DMS53 (cell line): ENCODE measurements at places on chromosomes 1 and 21.

DNA sequence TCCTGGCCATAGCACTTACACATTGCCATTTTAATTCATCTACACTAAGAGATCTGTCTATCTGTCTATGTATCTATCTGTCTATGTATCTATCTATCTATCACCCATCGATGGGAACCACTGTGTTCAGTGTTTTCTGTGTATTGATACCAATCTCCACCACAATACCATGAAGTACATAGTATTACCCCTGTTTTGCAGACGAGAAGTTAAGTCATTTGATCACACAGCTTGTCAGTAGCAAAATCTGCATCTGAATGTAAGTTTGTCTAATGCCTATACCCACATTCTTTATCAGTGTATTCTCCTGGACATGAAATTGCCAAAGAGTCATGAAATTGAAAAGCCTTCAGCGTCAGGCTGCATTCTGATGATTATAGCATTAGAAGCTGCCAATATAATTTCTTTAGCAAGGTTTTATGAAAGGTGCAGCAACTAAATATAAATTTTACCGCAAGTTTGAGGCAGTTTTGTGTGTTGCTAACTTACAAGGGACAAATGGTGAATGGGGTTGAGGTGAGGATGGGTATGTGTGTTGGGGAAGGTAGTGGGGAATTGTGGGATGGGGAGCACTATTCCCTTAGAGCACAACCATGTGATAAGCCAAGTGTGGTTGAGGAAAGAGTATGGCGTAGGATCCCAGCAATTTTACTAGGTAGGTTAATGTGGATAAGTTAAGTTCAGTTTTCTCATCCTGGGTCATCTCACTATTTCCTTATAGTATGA, 24.2 kb downstream of the SLAMF1 start:
- no peak for DNase-seq

DNA sequence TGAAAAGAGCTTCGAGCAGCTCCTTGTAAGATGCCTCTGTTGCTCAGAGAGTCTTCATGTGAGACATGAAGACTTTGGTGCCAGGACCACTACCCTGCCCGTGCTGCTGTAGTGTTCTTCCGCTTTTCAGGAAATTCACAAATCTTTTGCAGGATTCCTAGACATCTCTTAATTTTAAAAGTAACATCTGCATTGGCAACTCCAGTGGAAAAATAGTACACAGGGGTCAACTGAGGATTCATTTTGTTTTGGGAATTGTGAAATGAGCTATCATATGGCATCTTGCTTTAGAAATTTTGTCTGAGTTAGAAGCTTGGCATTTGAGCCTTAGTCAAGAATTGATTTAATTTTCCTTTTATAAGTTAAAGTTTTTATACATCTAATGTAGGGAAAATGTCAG, 7.2 kb downstream of the PRDM2 start:
- DNase-seq, result no peak

DNA sequence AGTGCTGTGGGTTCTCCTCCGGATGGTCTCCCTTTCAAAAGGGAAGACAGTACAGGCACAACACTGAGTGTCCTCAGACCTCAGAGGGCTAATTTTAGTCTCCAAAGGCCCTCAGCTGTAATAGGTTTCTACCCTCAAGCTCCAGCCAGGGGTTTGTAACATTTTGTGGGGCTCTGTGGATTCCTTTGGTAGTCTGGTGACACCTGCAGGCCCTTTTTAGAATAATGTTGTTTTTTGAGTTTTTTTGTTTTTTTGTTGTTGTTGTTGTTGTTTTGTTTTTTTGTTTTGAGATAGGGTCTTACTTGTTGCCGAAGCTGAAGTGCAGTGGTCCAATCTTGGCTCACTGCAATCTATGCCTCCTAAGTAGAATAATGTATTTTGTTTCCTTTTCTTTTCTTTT, 15.0 kb upstream of the TMEM201 start:
- peak; percentile 42 for DNase-seq

DNA sequence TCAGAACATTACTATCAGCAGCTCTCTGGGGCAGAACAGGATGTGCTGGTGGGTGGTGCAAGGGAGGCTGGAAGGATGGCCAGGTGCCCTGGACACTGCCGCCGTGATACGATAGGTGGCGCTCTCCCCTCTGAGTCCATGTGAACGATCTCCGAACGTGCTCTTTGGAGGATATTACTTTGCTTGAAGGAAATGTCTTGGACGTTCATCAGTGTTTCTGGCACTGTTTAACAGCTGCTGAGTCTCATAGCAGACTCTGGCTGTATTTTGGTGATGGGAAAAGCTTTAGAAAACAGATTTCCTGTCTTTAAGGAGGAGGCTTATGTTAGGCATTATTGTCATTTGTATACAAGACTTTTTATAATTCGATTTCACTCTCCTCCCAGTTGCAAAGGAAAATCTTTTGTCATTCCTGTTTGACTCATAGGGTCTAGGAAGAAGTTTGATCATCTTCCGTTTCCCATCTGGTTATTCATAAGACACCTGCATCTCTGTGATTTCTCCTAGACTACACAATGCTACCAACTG, 386.2 kb upstream of the ADGRL2 start:
- DNase-seq, result peak; percentile 80

DNA sequence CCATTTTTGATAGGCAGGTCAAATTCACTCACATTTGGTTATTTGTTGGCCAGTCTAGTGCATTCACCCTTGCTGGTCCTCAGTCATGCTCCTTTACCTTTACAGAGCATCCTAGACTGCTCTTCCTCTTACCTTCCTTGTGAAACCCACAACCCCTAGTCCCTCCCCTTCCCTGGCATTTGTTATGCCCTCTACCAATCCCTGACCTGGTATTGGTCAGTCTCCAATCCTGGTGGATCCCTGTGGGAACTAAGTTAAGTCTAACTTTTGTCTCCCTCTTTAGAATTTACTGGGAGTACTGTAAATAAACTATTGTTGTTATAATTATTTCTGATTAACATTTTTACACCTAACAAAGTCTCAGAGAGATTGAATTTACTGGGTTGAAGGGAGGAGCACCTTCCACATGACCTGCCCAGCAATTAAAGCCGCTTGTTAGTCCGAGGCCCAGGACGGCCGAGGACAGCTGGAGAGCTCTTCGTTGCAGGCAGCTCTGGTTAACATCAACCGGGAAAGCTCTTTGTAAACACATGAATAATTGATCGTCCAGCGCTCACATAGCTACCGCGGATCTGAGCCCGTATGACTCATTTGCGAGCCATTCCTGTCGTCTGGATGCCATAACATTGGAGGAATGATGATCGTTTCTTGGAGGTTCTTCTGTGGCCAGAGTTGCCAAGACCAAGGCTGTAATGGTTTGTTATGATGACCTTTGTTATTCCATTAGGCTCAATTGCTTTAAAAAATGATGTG, 31.9 kb downstream of the MTARC1 start:
- DNase-seq, result no peak

DNA sequence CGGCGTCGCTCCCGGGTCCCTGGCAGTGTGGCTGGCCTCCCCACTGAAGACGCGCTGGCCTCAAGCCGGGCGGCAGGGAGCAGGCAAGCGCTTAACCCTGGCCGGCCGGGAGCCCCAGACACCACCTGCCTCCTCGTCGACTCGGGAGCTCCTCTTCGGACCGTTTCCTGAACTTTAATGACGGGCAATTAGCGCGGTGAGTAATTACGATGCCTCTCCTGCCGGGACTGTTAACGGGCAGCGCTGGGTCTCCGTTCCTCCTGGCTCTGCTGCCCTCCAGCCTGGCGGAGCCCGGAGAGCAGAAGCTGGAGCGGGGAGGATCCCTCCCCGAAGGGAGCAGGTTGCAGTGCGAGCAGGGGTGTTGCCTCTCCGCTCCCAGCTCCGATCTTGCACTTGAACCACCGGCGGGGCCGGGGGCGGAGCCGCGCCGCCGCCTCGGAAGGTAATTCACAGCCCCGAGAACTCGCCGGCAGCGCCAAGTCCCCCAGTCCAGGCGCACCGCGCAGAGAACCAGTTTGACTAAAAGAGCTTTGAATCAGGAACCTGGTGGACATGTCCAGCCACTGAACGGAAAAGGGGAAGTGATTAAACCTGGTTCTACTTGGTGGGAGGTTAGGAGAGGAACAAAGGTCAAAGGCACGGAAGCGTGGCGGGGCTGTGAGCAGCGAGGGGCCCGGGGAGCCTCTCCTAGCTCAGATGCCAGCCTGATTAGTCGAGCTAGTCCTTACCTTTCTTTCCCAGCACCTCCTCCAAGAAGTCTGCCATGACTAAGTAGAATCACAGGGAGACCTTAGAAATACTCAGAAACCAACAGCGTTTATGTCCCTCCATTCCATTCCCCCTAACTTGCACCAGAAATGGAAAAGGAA, 18.3 kb upstream of the PLEKHA6 start:
- DNase-seq, result peak; percentile 89

DNA sequence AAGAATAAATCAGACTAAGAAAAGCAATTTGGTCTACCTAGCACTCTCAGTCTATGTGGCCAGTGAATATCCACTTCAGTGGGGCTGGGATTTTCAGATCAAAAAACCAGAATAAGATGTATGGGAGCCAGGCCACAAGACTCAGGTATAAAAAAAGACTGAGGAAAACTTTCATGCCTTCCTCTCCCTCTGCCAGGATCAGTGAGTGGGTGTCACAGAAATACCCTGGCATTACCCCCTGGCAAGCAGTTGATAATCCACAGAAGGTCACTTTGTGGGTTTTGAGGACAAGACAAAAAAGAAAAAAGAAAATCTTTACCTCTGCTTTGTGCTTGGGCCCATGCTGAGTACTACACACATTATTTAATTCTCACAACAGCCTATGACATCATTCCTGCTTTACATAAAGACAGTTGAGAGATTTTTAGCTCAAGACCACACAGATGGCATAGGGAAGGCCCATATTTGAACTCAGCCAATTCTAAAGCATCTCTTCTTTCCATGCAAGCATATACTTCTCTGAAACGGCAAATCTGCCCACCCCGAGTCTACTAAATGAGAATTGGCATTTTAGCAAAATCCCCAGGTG, 57.6 kb downstream of the DESI2 start:
- DNase-seq, result no peak

DNA sequence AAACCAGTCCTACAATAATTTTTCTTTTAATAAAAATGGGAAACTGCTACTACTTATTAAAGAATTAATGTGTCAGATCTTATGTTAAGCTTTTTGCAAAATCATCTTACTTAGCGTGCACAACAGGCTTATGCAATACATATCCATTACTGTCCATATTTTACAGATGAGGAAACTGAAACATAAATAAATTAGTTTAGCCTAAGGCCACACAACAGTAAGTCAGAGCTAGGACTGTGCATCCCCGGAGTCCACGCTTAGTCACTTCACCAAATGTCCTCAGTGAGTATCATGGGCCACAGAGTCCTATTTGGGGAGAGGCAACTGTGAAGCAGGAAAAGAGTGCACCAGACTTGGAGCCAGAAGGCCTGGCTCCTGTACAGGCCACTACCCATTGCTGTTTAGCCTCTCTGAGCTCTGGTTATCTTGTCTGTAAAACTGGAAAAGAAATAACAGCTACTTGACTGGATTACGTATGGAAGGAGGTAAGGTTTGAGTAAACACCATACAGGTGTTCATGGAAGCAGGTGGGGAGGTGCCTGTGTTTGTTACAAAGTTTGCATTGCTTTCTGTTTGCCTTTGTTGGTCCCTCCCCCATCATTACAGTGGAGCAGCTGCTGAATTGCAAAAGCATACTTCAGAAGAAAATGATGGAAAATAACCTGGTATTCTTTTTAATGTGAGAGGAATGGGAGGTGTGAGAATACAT, 192.8 kb downstream of the FCRL5 start:
- DNase-seq, result peak; percentile 97

DNA sequence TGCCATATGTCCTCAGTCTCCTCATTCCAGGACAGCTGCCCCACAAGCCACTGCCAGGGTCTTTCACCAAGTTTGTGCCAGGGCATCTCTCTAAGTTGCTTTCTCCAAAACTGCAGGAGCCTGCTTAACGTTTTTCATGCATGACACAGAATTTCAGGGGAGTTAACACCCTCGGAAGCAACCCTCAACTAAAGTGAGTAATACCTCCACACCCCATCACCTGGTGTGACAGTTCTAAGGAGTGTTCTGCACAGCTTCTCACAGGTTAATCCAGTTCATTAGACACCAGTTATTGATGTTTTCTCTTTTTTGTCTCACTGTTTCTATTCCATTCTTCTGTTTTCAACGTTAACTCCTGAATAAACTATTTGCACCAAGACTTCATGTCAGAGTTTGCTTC, 115.0 kb downstream of the BACH1 start:
- DNase-seq, result no peak

DNA sequence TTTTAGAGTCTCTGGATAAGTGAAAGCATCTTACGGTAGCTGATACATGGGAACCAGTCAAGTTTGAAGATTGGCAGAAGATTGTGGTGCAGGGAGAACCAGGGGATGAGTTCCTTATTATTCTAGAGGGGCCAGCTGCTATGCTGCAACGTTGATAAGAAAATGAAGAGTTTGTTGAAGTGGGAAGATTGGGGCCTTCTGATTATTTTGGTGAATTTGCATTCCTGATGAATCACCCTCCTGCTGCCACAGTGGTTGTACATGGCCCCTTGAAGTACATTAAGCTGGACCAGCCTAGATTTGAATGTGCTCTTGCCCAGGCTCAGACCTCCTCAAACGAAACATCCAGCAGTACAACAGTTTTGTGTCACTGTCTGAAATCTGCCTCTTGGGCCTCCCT, 45.9 kb downstream of the BTBD8 start:
- no peak for DNase-seq

- DNase-seq, result no peak
Measured at GRCh38 chr21:34186109-34186719, 112.8 kb downstream of the MRPS6 start.

GRCh38 chr1:100760511-100760910, 41.0 kb downstream of the VCAM1 start:
- no peak for DNase-seq

GRCh38 chr1:11645670-11646265, 8.5 kb downstream of the FBXO2 start:
- DNase-seq, result peak; percentile 91

DNA sequence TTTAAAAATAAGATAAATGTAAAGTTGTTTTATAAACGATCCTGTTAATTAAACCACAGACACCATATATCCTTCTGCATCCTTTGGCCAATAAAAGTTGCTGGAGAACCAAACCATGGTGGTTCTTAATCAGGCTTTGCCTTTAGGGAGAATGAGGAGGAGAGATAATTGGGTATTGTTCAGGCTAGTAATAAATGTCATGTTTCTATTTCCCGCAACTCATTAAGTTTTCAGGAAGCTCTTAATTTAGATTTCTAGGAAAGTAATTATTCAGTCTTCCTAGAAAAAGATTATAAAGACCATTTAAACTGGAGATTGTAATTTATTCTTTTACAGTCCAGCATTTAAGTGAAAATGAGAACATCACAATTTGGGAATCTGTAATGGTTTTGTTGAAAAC, 34.5 kb downstream of the RAB4A start:
- no peak for DNase-seq

- peak; percentile 54 for DNase-seq
Measured at GRCh38 chr1:45327644-45328515, 1.2 kb downstream of the HPDL start.

- peak; percentile 35 for DNase-seq
Measured at GRCh38 chr1:98405581-98406074, 255.9 kb upstream of the SNX7 start.

- no peak for DNase-seq
Measured at GRCh38 chr1:221532071-221532773, 209.7 kb downstream of the DUSP10 start.

- peak; percentile 29 for DNase-seq
Measured at GRCh38 chr1:27618341-27619082, 14.6 kb upstream of the AHDC1 start.

GRCh38 chr1:115642168-115643072, 650 bp downstream of the VANGL1 start:
- DNase-seq, result peak; percentile 52
